ENCODE measurements at places on chromosomes 3 and 15. TPM values are rescaled to one million over a fixed set of nuclear protein-coding genes. Genes with fewer than 3 reads are reported as not detected.
A peak's percentile ranks its signal among the peaks of the same experiment; 100 is the strongest.

The TUSC7 gene
- total RNA-seq, result 0.50 TPM

The NR2E3 gene
- 0.77 TPM for total RNA-seq

The FAM3D gene
- total RNA-seq, result 0.16 TPM

The MLF1 gene
- 39.4 TPM for total RNA-seq

The GCNT3 gene
- 1.7 TPM for total RNA-seq

DNA sequence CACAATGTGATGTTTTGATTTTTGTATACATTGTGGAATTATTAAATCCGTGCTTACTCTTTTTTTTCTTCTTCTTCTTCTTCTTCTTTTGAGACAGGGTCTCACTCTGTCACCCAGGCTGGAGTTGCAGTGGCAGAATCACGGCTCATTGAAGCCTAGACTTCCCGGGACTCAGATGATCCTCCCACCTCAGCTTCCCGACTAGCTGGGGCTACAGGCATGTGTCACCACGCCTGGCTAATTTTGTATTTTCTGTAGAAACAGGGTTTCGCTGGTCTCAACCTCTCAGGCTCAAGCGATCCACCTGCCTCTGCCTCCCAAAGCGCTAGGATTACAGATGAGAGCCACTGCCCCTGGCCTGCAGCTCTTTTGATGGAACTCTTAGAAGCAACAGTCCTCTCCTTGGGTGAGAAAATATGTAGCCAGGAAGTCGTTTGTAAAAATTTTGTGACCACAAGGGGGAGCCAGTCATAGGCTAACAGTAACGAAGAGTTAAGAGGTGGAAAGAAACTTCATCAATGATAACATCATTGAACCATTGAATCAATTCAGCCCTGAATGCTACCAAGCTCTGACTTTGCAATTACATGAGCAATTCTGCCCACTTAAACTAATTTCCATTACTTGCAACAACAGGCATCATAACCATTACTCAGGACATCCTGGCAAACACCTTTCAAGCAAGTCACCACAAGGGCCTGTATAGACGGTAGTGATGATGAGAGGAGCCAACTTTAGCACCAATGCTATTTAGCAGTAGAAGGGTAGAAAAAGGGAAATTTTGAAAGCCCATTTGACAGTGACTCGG is 16.7 kb upstream of the CMTM7 start:
- ATAC-seq, result peak; percentile 52

DNA sequence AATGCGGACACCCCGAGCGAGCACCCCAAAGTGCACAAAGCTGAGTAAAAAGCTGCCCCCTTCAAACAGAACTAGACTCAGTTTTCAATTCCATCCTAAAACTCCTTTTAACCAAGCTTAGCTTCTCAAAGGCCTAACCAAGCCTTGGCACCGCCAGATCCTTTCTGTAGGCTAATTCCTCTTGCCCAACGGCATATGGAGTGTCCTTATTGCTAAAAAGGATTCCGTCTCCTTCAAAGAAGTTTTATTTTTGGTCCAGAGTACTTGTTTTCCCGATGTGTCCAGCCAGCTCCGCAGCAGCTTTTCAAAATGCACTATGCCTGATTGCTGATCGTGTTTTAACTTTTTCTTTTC is 5.3 kb downstream of the BHLHE40 start:
- no peak for ATAC-seq

DNA sequence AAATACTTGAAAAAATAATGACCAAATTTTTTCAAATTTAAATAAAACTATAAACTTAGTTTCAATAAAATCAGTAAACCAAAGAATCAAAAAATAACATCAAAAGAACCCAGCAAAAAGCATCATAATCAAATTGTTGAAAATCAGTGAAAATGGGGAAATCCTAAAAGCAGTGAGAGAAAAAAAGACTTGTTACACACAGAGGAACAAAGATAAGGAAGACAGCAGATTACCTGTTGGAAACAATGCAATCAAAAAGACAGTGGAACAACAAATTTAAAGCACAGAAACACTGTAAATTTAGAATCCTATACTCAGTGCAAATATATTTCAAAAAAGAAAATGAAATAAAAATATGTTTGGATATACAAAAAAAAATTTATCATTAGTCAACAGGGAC is 156.2 kb upstream of the LMCD1 start:
- ATAC-seq, result no peak

- peak; percentile 11 for ATAC-seq
Observed at GRCh38 chr3:112734171-112734570, 93.2 kb upstream of the CCDC80 start.

DNA sequence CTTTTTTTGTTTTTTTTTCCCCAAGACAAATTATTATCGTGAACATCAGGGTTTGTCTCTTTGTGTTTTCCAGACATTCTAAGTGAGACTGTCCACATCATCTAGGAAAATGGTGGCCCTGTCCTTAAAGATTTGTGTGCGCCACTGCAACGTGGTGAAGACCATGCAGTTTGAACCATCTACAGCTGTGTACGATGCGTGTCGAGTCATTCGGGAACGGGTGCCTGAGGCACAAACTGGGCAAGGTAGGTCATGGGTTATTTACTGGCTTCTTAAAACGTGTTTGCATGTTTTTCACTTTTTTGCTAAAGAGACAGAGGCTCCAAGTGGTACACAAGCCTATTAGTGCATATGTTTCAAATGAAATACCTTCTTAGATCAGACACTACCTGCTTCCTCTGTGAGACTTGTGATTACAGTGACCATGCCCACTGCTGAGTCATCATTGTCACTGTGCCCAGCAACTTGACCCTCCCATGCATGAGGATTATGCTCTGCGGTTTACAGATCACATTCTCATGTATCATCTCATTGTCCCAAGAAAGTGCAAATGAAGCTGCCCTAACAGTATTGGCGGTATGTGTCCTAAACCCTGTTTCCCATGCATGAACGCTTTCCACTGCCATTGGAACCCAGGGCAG is 395.2 kb upstream of the TPM1 start:
- peak; percentile 86 for ATAC-seq

DNA sequence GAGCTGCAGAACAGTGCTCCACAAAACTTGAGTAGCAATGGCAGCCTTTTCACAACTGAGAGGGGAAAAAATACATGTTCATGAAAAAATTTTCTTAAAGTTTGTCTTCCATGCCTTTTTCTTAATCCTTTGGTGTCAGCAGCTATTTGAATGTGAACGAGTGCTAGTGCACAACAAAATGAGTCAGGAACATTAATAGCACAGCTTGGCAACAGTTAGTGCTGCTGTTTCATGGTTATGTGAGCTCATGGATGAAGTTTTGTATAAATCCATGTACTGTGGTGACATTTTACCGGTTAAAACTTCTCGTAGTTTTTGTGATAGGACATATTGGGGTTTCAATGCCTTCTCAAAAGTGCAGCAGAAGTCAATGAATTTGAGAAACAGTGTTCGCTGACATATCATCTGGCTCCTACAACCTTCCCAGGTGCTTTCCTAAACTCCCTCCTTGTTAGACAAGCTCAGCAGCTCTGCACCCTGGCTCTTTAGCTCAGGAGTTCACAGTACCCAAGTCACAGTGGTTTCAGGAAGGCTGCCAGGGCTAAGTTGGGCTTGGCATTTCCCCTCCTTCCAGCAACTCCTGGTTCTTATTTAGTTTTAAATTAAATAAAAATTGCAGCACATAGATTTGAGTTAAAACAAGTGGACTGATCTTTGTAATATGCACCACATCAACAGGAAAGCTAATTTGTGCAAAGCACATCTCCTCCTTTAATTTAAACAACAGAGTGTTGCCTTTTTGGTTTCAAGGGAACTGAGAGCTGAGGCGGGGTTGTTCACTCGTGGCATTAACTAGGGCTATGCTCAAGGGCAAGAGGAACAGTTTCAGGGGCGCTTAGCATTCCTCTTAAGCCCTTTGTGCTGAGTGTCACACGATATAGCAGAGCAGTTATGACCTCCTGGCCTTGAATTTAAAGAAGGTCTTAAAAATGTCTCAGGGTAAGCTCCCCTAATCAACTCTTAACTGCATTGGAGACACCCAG is 362.8 kb downstream of the CHST2 start:
- ATAC-seq, result no peak

The EPHA6 gene
- 6.1 TPM for total RNA-seq

- peak; percentile 17 for ATAC-seq
Observed at GRCh38 chr15:29939404-29939803, 117.1 kb upstream of the TJP1 start.

DNA sequence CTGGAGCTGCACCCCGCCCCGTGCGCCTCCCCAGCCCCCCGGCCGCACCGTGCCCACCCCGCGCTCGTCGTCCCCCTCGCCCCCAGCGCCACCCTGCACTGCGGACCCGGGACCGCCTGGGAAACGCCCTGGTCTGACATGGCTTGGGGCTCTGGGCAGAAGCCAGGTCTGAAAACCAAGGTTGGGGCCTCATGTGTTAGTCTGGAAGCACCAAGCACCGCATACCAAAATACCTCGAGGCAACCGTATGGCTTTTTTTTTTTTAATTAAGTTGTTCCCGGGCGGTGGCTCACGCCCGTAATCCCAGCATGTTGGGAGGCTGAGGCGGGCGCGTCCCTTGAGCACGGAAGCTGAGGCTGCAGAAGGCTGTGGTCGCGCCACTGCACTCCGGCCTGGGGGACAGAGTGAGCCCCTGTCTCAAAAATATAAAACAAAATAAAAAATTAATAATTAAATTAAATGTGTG is 91.5 kb upstream of the CHD2 start:
- peak; percentile 20 for ATAC-seq

DNA sequence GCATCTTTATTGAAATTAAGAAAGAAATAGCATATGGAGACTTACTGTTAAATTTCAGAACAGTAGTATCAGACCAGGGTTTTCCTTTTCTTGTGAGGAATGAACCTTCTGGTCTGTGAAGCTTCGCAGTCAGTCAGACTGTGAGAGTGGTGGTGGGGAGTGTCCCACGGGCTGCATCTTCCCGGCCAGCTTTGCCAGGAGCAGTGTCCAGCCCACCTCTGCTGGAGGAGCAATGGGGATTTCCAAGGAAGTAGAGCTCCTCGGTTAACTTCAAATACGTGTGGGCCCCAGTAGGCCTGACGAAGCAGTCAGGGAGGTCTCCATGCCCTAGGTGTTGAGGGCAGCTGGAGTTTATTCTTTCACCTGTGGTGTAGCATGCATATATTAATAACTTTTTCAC is 40.9 kb upstream of the FBXL22 start:
- ATAC-seq, result no peak

The DCP1A gene
- 26.7 TPM for total RNA-seq

- ATAC-seq, result peak; percentile 92
Observed at GRCh38 chr15:98163319-98164045, 203.0 kb downstream of the ARRDC4 start.

GRCh38 chr3:16132928-16133327 is 41.6 kb upstream of the GALNT15 start:
- ATAC-seq, result no peak

- no peak for ATAC-seq
Observed at GRCh38 chr15:22227411-22228100, 147.2 kb downstream of the OR4M2 start.

The AGBL1 gene
- 1.0 TPM for total RNA-seq

- no peak for ATAC-seq
Observed at GRCh38 chr15:75229191-75230015, 27.7 kb downstream of the C15orf39 start.

The SNTN gene
- total RNA-seq, result 0.20 TPM

DNA sequence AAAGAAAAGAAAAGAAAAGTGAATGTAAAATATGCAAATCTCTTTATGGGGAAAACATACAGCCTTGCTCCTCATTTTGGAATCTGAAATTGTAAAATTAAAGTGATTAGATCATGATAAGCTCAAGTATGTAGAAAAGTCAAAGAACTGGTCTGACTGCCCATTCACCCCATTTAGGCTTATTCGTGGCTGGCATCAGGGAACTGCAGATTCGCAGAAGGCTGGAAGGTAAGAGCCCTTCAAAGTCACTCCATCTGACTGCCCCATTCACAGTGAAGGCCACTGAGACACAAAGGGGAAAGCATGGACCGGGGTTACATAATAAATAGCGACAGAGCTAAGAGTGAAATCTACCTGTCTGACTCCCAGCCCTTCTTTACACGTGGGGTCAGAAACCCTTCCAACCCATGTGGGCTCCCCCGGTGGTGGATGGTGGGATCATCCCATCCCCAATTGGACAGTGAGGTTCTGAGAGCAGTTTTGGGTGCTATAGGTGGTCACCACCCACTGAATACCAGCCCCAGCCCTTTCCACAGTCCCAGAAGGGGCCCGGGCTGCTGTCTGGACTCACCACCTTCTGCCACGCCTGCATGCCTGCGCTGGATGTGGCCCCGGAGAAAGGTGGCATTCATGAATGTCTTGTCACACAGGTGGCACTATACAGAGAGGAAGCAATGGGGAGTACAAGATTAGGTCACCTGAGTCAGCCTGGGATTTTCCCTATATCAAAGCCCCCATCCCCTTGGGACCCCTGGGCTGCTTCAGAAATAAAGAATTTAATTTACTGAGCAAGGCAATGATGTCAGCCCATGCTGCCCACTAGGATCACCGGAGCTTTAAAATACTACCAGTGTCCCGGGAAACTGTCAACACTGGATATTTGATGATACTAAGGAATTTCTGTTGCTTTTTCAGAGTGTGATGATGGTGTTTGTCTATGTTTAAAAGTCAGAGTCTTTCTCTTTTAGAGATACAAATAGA is 17.9 kb downstream of the DZIP1L start:
- ATAC-seq, result peak; percentile 9

- no peak for ATAC-seq
Observed at GRCh38 chr3:41710646-41711388, 251.1 kb downstream of the ULK4 start.

The KNG1 gene
- not detected for total RNA-seq

DNA sequence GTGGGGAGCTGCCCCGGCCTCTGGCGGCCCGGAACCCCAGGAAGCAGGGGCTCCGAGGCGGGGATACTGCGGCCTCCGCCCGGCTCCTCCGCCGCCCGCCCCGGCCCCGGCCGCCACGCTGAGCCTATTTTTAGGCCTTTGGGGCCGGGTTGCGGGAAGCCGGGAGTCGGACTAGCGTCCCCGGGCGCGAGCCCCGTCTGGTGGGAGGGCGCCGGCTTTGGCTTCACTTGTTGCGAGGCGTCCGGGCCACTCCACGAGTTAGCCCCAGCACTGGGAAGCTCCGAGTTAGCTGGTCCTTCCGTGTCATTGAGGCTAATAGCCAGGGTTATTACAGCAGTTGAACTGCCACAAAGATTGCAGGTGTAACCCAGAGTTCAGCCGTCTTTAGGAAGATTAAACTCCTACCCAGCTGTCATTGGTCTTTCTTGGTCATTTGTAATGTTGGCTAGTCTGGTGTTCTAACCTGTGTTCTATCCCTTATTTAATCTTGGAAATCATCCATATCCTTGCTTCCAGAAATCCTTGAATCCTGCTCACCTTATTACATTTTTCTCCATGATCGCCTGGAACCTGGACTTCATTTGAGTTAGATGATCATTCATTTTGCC is 791 bp downstream of the GYG1 start:
- no peak for ATAC-seq

DNA sequence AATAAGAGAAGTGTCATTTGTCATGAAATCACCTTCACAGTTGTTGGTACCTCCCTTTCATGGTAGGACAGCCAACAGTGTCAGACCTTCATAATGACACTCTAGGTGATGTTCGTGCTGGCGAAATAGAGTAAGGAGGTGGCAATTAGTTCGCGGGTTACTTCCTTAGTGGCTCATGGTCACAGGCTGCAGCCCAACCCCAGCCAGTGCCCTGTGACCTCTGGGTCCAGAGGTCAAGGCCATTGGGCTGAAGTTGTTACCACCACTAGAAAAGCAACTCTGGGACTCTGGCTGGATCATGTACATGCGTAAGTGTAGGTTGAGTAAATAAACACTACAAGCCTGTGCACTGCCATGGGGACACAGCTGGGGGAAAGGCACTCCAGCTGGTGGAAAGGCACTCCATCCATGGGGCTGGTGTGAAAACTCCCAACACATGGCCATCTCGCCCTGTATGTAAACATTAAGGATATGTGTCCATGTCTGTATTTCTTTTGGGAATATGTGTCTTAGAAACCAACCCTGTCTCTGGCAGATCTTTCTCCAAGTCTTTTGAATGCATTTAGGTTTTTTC is 106.7 kb downstream of the RYK start:
- no peak for ATAC-seq

The PIGZ gene
- total RNA-seq, result 1.5 TPM

Data from motor neuron (in vitro differentiated cells).